ENCODE measurements at places on chromosomes 2 and 18.

GRCh38 chr2:6308986-6309385 is 556.7 kb downstream of the CMPK2 start:
- DNase-seq: no peak

GRCh38 chr2:78061301-78061700 is 539.1 kb upstream of the LRRTM4 start:
- no peak for DNase-seq

- DNase-seq: no peak
Observed at GRCh38 chr2:45984366-45984765, 312.8 kb upstream of the EPAS1 start.

DNA sequence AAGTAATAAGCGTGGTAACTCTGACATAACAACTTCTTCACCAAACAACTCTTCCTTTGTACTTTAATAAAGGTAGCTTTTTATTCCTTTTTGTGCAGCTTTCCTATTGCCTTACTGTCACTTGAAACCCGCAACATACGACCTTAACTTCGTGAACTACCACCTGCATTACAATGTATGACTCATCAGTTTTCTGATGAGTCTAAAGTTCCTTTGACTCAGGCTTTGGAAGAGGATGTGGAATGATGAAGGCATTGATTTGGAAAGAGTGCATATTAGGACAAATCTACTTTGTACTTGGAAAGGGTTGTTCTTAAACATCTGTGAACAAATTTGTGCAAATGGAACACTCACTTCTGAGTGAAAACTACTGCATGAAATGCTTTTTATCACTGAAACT is 1012.1 kb downstream of the TMEM182 start:
- DNase-seq: no peak

GRCh38 chr2:177883177-177883576 is 189.4 kb downstream of the PDE11A start:
- no peak for DNase-seq
